ENCODE measurements at places on chromosomes 11 and 22.

GRCh38 chr11:20610825-20611224, 11.4 kb downstream of the SLC6A5 start:
- DNase-seq = no peak

DNA sequence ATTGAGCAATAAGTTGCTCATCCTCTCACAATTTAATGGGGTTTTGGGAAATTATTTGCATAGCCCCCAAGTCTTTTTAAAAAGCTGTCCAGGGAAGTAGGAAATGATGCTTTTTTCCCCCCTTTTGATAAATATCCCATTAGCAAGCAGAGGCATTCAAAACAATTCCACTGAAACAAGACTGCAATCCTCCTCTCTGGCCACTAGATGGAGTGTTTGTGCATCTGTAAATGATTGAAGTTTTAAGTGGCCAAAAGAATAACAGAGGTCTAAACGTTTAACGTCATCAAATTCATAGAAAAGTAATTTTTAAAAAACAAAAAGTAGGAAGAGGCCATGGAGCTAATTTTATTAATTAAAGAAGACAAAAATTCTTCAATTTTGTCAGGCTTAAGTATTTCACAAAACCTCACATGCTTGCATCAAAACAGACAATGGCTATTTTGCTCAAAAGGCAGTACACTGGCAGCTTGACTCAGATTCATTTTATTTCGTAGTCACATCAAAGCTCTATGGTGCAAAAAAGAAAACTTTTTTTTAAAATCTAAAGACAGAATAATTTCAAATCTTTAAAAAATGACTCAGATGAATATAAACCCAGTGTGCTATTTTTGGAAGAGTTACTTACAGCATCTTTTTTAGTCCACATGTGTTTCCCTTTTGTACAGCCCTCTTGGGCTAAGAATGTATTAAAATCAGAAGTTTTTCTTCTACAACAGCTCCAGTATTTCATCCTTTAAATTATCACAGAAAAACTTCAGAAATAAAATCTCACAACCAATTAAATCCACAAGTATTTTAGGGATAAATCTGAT, 17.8 kb downstream of the CHORDC1 start:
- no peak for DNase-seq

DNA sequence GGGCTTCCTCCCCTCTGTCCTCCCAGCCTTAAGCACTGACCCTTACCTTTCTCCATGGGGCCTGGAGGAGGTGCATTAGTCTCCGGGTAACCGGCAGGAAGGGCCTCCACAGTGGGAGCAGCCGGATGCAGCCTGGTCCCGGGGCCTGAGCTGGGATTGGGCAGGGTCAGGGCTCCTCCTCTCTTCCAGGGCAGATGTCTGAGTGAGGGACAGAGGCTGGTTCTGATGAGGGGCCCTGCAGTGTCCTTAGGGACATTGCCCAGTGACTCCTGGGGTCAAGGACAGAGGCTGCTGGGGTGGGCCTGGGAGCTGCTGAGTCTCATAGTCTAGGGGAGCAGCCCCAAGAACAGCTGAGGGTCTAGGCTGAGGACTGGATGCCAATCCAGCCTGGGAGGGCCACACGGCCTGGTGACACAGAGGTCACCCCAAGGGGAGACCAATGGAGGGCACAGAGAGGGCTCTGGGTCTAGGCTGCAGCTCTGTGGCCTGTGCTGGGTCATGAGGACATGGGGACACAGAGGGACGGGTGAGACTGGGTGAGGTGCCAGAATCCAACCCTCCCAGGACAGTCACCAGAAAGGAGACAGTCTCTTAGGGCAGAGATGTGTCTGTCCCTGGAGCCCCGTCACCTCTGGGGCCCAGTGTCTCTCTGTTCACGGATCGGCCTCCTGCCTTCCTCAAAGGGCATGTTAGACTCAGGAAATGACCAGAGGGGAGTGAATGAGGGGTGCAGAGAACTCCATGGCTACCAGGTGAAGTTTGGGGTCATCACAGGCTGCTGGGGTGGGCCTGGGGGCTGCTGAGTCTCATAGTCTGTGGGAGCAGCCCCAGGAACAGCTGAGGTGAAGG, 6.5 kb downstream of the IGLL5 start:
- DNase-seq = no peak

- no peak for DNase-seq
These were observed 53.5 kb downstream of the ENDOD1 start for GRCh38 chr11:95143106-95143681.

DNA sequence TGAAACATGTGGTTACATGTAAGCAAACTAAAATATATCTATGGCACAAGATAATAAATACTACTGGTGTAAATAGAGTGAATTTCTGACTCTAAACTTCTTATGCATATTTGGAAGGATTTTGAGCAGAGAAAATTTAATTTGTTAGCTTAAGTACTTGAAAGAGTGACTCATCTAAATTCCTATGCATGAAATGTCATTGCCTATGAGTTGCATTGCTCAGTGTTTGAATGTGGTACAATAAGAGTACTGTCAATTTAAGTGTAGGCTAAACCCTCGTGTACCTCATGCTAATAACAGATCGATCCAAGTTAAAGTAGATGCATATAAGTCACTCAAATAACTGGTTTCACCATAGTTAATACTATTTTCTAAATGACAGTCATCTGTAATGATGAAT, 5.3 kb upstream of the CARD18 start:
- no peak for DNase-seq

DNA sequence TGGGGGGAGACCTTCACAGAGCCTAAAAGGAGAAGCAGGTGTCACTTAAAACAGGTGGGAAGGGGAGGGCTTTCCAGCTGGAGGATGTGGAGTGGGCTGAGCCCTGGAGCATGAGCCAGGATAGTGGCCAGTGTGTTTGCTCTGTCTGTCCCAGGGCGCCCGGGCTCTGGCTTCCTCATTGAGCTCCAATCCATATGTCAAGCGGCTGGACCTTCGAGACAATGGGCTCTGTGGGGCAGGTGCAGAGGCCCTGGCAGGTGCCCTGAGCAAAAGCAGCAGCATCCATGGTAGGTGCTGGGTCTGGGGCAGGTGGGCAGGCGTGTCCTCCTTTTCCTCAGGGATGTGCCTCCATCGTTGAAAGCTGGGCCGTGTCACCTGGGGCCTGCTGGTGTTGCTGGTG, 2.0 kb downstream of the LRRC74B start:
- no peak for DNase-seq

DNA sequence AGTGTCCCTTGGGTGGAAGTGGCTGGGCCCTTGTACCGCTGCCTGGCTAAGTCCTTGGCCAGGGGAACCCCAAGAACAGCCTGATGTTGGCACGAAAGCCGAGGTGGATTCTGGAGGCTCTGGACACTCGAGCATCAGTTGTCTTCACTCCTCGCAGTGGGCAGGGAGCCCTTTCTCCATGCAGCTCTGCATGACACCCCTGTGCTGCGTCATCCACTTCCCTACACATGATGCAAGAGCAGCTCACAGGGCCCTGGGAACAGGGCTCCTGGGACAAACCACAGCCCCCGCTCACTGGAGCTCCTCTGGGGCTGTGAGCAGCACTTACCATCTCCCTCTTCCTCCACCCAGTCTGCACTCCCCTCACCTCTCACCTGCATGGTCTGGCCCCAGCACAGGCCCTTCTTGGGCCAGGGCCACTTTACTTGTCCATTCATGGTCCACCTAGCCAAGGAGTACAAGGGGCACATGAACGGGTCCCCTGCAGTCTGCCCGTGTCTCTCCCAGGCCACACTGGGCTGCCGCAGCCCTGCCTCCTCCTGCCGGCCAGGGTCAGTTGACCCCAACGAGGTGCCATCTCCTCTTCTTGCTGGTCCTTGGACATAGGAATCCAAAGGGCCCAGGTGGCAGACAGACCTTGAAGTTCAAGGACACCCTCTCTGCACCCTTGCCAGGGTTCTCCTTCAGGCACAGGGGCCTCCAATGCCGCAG, 66.5 kb downstream of the IGF2 start:
- DNase-seq = no peak

DNA sequence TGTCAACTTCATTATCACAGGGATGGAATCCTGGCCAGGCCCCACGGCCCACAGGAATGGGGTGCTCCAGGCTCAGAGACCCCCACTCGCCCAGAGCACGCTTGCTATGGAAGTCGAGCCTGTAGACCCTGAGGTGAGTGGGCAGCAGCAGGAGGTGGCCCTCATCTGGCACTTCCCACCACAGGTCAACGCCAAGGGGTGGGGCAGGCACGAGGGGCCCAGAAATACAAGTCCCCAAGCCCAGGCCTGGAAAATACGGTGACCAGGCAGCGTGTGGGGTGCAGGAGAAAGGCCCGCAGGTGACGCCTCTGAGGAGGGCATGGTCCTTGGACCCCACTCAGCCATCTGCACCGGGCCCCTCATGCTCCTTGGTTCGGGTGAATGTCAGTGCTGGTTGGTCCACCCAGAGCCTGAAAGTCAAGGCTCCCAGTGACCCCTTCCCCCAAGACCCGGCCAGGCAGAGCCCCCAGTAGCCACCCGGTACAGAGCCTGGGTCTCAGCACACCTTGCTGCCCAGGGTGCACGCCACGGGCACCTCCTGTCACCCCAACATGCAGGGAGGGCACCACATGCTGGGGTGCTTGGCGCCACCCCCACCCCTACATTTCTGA, 2.4 kb downstream of the MOB2 start:
- no peak for DNase-seq

DNA sequence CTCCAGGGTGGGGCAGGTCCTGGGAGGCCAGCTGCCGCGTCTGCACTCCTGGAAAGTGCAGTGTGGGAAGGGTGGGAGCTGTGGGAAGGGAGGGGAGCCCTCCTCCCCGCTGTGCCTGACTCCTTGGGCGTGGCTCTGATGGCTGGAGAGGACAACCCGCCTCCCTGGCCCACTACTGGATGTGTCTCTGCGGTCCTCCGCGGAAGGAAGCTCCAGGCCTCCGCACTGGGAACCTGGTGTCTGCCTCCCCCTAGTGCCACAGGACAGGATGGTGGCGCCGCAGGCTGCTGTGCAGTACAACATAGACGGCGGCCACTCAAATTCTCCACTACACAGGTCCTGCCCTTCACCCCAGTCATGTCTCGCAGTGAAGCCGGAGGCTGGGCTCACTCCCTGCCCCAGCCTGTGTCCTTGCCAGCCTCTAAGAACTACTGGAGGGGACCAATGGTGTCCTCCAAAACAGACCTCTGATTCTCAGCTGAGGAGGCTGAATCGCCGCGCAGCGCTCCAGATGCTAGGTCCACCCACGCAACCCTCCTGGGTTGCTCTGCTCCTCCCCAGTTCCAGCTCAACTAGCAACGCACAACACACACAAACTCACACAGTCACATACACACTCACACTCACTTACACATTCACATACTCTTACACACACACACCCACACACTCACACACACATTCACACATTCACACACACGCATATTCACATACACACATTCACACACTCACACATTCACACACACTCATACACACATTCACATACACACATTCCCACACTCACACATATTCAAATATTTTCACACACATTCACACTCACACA, 12.4 kb upstream of the DSCAML1 start:
- no peak for DNase-seq

- DNase-seq = no peak
These were observed 33.6 kb downstream of the OSBP start for GRCh38 chr11:59582006-59582405.

DNA sequence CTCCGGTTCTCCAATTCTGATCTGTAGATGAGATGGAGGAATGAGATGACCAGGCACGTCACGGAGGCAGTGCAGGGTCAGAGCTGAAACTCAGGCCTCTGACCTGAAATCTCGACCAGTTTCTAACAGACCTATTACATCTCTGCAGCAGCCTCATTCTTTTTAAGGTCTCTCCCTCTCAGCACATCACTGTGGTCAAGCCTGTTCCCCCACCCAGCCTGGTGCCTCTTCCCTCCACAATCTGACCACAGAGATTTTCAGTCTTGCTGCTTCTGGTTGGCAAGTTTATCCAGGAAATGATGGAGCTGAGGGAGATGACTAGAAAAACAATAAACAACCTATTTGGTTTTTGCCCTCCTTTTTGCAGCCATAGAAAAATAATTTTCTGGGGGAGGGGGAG, 9.5 kb downstream of the GRAMD1B start:
- no peak for DNase-seq

GRCh38 chr11:34749666-34750659, 129.1 kb downstream of the EHF start:
- DNase-seq = no peak

GRCh38 chr22:39785232-39785631, 108.3 kb downstream of the ENTHD1 start:
- no peak for DNase-seq

DNA sequence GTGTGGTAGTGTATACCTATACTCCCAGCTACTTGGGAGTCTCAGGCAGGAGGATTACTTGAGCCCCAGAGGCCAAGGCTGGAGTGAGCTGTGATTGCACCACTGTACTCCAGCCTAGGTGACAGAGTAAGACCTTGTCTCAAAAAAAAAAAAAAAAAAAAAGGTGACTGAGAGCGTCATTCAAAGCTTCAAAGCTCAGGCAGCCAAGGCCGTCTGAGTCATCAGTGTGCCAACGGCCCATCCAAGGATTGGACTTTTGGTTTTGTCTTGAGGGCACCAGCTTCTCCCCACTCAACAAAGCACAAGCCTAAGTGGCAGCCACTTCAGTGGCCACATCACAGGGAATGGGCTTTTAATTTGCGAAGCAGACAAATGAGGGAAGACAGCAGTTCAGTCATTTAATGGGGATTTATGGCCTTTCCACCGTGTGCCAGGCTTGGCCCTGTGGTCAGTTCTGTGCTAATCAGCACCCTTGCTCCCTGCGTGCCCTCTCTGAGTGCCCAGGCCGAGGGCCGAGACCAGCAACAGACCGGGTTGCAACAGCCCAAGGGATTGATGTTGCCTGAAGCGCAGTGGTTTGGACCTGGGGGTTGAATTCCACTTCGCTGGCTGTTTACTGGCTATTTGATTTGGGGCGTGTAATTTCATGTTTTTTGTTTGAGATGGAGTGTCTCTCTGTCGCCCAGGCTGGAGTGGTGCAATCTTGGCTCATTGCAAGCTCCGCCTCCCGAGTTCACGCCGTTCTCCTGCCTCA, 30.2 kb upstream of the CRYBB3 start:
- DNase-seq = no peak

- no peak for DNase-seq
These were observed 37.6 kb downstream of the TRMU start for GRCh38 chr22:46373159-46373558.

DNA sequence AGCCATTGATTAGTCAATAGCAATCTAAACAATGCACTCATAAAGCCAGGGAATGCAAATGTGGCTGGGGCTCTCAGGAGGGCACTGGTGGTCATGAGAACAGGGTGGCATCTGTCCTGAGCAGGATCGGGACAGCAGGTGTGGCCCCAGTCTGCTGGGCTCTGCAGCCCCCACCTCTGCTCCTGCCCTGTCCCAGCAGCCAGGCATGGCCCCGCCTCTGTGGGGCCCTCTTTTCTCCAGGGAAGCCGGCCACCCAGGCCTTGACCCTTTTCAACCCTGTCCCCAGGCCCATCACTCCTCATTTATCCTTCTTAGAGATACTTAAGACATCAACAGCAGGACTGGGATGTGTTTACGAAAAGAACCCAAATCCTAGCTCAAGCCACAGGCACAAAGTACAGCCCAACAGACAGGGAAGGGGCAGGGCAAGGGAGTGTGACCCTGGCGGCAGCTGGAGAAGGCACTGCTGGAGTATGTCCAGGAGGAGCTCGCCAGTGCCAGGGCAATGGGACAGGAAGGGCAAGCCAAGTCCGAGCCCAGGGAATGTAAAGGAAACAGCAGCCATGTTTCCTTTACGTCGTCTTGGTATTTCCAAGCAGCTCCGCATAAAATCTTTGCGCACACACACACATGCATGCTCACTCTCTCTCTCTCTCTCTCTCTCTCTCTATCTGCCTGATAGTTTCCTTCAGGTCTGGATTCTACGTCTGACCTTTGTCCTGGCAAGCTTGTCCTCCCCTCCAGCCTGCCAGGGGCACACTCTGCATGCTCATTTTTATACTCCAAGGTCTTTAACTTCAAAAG, 59.9 kb downstream of the DGCR2 start:
- DNase-seq = no peak

GRCh38 chr22:23175817-23176644, 4.3 kb upstream of the BCR start:
- no peak for DNase-seq

Measured in stimulated activated CD8-positive, alpha-beta memory T cell treated with anti-CD3 and anti-CD28 coated beads, Interleukin-4, amount 100 ng/mL, for 1 hour (primary cell).